ENCODE measurements at places on chromosomes 1 and 21. TPM values are rescaled to one million over a fixed set of nuclear protein-coding genes. Genes with fewer than 3 reads are reported as not detected.
A peak's percentile ranks its signal among the peaks of the same experiment; 100 is the strongest.

ANGPTL1 gene
- 0.82 TPM for total RNA-seq

LHX8 gene
- total RNA-seq: 0.64 TPM

REN gene
- total RNA-seq: not detected

ZFP69B gene
- 16.3 TPM for total RNA-seq

ARHGEF16 gene
- total RNA-seq: 0.45 TPM

GRCh38 chr1:205013683-205014367, 29.2 kb upstream of the CNTN2 start:
- DNase-seq: peak; percentile 58

DNA sequence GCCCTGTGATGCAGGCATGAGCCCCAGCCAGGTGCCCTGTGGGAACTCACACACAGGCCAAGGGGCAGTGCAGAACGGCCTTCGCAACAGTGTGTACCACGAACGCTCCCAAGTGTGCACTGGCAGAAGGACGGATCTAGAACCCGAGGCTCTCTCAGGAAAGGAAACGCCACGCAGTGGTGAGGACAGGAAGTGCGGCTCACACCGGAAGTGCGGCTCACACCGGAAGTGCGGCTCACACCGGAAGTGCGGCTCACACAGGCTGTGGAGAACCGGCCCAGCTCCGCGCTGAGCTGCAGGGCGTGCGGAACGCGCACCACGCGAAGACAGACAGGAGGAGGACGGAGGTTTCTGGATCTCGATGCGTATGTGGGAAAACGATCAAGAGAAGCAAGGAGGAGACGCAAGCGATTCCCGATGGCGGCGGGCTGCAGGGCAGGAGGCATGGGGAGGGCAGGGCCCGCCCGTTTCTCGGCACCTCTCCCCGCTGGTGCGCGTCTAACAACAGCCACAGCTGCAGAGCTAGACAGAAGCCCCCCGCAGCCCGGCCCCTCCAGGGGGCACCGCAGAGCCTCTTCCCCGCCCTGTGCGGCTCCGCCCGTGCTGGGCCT, 35.9 kb upstream of the TMEM52 start:
- no peak for DNase-seq

- no peak for DNase-seq
These were observed 19.3 kb downstream of the CNTN2 start for GRCh38 chr1:205062319-205062718.

GRCh38 chr1:109877317-109877771, 33.3 kb upstream of the CSF1 start:
- no peak for DNase-seq
